Ovary (tissue), 10 donors: ENCODE measurements at places on chromosomes 1 and 21.
A peak's percentile ranks its signal among the peaks of the same experiment; 100 is the strongest.

DNA sequence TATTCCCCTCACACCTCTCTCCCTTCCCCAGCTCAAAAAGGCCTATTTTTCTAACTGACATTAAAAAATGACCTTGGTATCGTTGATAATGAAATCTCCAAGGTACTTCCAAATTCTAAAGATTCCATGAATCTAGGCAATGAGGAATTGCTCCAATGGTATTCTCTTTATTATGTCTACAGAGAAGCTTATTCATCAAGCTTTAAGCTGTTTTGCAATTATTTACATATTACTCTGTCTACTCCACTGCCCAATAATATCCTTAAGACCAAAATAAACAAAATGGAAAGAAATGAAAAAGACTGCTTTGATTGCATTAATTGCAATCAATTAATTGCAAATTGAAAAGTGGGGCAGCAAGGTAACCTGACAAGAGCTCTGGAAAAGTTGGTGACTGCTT lies 7.9 kb downstream of the PLPP3 start:
- H3K4me1 ChIP-seq: peaks cover 23% of the 10 kb centered on the region
- DNase-seq: no peak
- no peaks in the 10 kb centered on the region for H3K36me3 ChIP-seq

DNA sequence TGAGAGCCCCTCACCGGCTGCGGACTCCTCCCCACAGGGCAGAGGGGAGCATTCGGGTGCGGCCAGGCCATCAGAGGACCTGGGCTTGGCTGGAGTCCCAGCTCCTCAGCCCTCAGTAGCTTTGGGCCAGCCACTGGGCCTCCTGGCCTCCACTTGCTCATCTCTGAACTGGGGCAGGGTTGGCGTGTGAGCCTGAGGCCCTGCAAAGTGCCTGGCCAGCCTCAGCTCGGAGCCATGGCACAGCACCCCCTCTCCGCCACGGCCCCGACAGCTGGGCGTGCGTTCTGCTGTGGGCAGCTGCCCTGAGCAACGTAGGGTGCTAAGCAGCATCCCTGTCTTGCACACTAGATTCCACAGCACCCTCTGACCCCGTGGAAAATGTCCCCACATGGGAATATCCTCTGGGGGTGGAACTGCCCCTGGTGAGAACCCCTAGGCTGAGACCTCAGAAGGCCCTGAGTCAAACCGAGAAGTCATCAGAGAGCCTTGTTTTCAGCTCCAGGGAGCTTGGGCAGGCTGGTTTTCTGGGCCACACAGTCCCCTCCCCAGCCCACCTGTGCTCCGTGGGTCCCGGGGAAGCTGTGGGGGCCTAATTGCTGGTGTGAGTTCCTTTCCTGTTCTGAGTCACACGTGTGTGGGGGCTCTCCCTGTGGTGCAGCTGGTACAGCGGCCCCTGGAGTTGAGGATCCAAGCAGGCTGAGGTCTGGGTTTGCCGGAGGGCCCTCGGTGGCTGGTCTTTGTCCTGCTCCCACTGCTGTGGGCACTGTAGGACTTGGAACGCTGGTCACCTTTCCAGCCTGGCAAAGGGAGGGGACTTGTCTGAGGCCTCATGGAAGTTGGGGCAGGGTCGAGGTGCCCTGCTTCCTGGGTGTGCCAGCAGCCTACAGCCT lies 24.5 kb downstream of the TP73 start:
- DNase-seq: no peak
- no peak overlapping the region for H3K4me3 ChIP-seq
- no peaks in the 10 kb centered on the region for H3K27me3 ChIP-seq
- H3K36me3 ChIP-seq: no peaks in the 10 kb centered on the region
- H3K27ac ChIP-seq: no peak overlapping the region
- no peaks in the 10 kb centered on the region for H3K4me1 ChIP-seq

- no peak overlapping the region for H3K27ac ChIP-seq
- no peaks in the 10 kb centered on the region for H3K36me3 ChIP-seq
- no peak for DNase-seq
- H3K27me3 ChIP-seq: no peaks in the 10 kb centered on the region
- H3K4me3 ChIP-seq: no peak overlapping the region
Observed at GRCh38 chr1:59445040-59445439, 148.1 kb downstream of the FGGY start.

- H3K4me3 ChIP-seq: no peak overlapping the region
- H3K4me1 ChIP-seq: peaks cover 16% of the 10 kb centered on the region
- no peak for DNase-seq
Observed at GRCh38 chr1:8010080-8010664, 15.9 kb downstream of the ERRFI1 start.

- H3K4me1 ChIP-seq: no peaks in the 10 kb centered on the region
- no peak overlapping the region for H3K4me3 ChIP-seq
- H3K27me3 ChIP-seq: no peaks in the 10 kb centered on the region
- H3K27ac ChIP-seq: no peak overlapping the region
- no peaks in the 10 kb centered on the region for H3K36me3 ChIP-seq
- DNase-seq: no peak
Observed at GRCh38 chr1:192610112-192610889, 25.6 kb upstream of the RGS13 start.

DNA sequence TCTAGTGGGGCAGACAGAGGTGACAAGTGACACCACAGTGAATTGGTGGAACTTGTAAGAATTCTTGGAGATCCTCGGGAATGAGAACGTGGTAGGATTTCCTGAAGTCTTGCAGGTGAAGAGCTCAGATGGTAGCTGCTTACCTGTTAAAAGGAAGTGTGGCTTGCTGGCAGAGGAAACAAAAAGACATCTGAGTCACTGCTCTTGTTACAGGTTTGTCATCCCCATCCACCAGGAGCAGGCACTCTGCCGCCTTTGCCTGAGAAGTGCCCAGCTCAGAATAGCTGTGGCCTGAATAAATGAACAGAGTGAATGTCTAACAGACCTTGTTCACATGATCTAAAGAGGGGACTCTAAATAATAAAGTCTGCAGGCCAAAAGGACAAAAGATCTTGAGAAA lies 12.3 kb upstream of the ZSCAN20 start:
- H3K4me3 ChIP-seq: no peak overlapping the region
- no peaks in the 10 kb centered on the region for H3K36me3 ChIP-seq
- H3K4me1 ChIP-seq: peaks cover 19% of the 10 kb centered on the region
- H3K27me3 ChIP-seq: no peaks in the 10 kb centered on the region

DNA sequence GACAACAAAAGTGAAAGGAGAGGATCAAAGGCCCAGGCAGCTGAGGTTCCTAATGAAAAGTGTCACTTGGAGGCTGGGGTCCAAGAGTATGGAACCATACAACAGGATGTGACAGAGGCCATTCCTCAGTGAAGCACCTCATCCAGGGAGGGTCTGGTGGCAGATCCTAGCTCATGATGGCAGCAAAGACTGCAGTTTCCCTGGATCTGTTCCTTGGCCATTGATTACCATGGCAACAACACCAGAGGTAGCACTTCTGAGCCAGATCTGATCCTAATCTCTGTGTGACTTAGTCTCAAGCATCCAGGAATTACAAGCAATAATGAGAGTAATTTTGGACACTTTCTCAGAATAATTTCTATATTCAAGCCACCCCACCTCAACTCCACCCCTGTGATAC lies 12.9 kb downstream of the FAM177B start:
- H3K27ac ChIP-seq: no peak overlapping the region
- H3K4me1 ChIP-seq: no peaks in the 10 kb centered on the region
- no peaks in the 10 kb centered on the region for H3K27me3 ChIP-seq
- H3K4me3 ChIP-seq: no peak overlapping the region

- peaks cover 13% of the 10 kb centered on the region for H3K4me1 ChIP-seq
- H3K27me3 ChIP-seq: no peaks in the 10 kb centered on the region
- peak overlapping the region; percentile 69 for H3K4me3 ChIP-seq
- no peak for DNase-seq
- no peaks in the 10 kb centered on the region for H3K36me3 ChIP-seq
- H3K27ac ChIP-seq: no peak overlapping the region
Observed at GRCh38 chr1:25544243-25544764, 898 bp downstream of the LDLRAP1 start.

GRCh38 chr21:31158789-31159581 lies 120.7 kb upstream of the KRTAP19-8 start:
- H3K4me3 ChIP-seq: peak overlapping the region; percentile 3
- H3K36me3 ChIP-seq: no peaks in the 10 kb centered on the region
- DNase-seq: no peak
- H3K27ac ChIP-seq: no peak overlapping the region
- no peaks in the 10 kb centered on the region for H3K4me1 ChIP-seq

- no peaks in the 10 kb centered on the region for H3K27me3 ChIP-seq
- no peak overlapping the region for H3K27ac ChIP-seq
- no peaks in the 10 kb centered on the region for H3K36me3 ChIP-seq
- H3K4me1 ChIP-seq: no peaks in the 10 kb centered on the region
Observed at GRCh38 chr1:11581445-11581991, 72.7 kb downstream of the FBXO2 start.

GRCh38 chr1:108125312-108126138 lies 74.6 kb downstream of the SLC25A24 start:
- no peak overlapping the region for H3K4me3 ChIP-seq
- H3K27ac ChIP-seq: no peak overlapping the region

DNA sequence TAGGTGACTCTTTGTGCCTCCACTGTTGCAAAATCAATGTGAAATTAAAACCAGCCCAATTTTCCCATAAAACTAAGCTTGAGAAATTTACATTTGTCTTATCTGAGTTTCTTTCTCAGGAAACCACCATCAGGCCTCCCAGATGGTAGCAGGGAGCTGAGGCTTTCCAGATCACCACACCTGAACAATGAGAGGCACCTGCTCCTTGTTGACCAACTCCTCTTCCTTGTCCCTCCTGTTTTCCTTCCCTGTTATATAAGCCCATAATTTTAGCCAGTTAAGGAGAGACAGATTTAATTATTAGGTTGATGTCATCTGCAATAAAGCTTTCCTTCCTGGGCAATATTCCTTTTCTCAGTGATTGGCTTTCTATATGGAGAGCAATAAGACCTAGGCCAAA lies 32.0 kb upstream of the C1orf185 start:
- H3K27me3 ChIP-seq: no peaks in the 10 kb centered on the region
- H3K4me1 ChIP-seq: no peaks in the 10 kb centered on the region
- H3K36me3 ChIP-seq: no peaks in the 10 kb centered on the region
- DNase-seq: no peak
- no peak overlapping the region for H3K27ac ChIP-seq

GRCh38 chr1:109923131-109923945 lies 12.7 kb downstream of the CSF1 start:
- peaks cover 7% of the 10 kb centered on the region for H3K4me1 ChIP-seq
- H3K36me3 ChIP-seq: no peaks in the 10 kb centered on the region
- peak; percentile 31 for DNase-seq
- H3K27ac ChIP-seq: no peak overlapping the region
- no peak overlapping the region for H3K4me3 ChIP-seq
- no peaks in the 10 kb centered on the region for H3K27me3 ChIP-seq
